IMR-90 (cell line): ENCODE measurements at places on chromosomes 7 and 10. TPM values are rescaled to one million over a fixed set of nuclear protein-coding genes. Genes with fewer than 3 reads are reported as not detected.

Gene ASB10
- total RNA-seq = not detected in 2 replicates

Gene SEMA3E
- total RNA-seq = 0.72 and 1.1 TPM in 2 replicates

Gene GHRHR
- total RNA-seq = not detected in 2 replicates

Gene SEC24C
- 66.4 and 74.2 TPM in 2 replicates for total RNA-seq

Gene PNLIPRP3
- not detected in 2 replicates for total RNA-seq

Gene HOXA10
- total RNA-seq = 0.18 and 0.28 TPM in 2 replicates

Gene ASB13
- 6.3 and 6.4 TPM in 2 replicates for total RNA-seq

- DNase-seq = no peak
These were observed 78.4 kb upstream of the CACNA2D1 start for GRCh38 chr7:82521906-82522445.

- DNase-seq = peak; percentile 98
These were observed 28.0 kb upstream of the KMT2C start for GRCh38 chr7:152463709-152464311.

GRCh38 chr10:119723624-119724023 is 2.2 kb upstream of the INPP5F start:
- DNase-seq = no peak

GRCh38 chr10:21797984-21798765 is 205.4 kb downstream of the DNAJC1 start:
- no peak for DNase-seq

- DNase-seq = no peak
These were observed 195.6 kb downstream of the SKAP2 start for GRCh38 chr7:26668821-26669220.

GRCh38 chr7:77995717-77996116 is 197.1 kb downstream of the PHTF2 start:
- peak; percentile 24 for DNase-seq

DNA sequence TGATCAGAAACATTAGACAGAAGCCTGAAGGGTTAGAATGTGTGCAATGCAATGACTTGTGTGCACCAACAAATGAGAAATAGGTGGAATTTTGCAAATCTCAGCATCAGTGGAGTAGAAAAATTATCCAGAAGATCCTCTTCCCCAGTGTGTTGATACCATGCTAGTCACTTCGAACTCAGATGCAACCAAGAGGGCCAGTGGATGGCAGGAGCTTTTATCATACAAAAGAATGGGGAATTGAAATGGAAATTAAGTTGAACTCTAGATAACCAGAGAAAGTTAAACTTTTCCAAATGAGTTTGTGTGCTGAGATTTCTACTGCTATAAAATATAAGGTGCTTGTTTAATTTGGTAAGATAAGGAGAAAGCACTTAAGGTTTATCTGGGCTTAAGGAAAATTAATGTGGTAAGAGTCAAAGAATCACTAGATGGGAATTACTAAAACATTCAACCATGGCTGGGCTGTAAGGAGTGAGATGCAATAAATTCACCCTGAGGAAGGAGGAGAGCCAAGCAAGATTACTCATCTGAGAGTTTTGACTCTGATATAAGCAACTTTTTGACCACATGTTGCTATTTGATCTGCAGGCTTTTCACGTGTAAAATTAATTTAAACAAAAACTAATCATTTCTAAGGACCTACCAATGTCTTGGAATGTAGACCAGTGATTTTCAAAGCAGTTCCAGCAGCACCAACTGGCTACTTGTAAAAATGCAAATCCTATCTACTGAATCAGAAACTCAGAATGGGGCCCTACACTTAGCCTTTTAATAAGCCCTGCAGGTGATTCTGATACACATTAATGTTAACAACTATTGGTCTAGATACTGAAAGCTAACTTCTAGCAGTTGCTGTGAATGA is 113.2 kb downstream of the CDC14C start:
- no peak for DNase-seq

DNA sequence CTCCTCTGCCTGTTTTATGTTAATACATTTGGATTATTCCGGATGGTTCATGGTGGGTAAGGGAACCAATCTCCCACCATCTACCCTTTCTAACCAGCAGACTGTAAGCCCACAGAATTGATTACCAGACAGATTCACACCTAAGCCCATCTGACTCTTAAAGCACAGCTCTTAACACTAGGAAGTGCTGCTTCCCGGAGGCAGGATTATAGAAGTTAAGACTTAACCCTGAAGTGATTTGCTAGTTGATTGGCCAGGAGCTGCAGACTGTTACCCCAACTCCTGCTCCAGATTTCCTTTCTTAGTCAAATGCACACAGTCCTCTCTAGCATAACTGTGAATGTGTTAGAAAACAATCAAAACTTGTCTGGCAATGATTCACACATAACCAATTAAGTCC is 221.7 kb downstream of the CDK14 start:
- DNase-seq = no peak

DNA sequence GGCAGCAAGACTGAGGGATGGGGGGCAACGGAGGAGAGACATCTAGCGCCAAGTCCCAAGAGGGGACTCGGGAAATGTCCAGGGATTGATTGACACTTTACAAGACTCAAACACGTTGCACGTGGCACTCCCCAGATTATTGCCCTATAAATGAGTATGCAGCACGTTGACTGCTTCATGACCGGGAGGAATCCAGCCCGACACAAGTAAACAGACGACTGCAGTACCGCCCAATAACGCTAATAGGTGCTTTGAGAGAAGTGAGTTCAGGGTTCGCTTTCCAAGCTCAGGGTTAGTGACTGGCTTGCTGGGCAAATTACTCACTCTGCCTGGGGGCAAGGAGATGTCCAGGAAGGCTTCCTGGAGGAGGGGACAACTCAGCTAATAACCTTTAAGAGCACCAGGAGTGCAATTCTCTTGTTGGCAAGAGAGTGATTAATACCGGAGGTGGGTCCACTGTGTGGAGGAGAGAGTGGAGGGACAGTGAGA is 73.3 kb upstream of the MYL10 start:
- no peak for DNase-seq

GRCh38 chr10:556971-557637 is 132.4 kb downstream of the DIP2C start:
- DNase-seq = no peak

- no peak for DNase-seq
These were observed 151.3 kb upstream of the FAM20C start for GRCh38 chr7:40799-41750.

DNA sequence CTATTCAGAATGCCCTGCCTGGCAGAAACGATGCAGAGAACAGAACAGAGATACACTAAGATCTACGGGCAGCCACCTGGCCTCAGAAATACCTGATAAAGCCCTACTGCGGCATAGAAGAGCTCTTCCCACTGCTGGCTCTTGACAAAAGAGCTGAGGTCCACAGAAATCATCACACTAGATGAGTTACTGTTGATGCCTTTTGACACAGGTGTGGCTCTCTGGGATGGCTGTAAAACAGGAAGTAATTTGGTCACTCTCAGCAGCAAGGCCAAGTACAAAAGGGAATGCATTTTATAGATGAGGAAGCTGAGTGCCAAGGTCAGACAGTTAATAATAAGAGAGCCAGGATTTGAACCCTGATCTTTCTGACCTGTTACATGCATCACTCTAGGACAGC is 35.0 kb upstream of the ACSL5 start:
- no peak for DNase-seq

- no peak for DNase-seq
These were observed 261.2 kb downstream of the GLI3 start for GRCh38 chr7:41975849-41976248.

GRCh38 chr7:147300293-147300692 is 1183.7 kb downstream of the CNTNAP2 start:
- no peak for DNase-seq

DNA sequence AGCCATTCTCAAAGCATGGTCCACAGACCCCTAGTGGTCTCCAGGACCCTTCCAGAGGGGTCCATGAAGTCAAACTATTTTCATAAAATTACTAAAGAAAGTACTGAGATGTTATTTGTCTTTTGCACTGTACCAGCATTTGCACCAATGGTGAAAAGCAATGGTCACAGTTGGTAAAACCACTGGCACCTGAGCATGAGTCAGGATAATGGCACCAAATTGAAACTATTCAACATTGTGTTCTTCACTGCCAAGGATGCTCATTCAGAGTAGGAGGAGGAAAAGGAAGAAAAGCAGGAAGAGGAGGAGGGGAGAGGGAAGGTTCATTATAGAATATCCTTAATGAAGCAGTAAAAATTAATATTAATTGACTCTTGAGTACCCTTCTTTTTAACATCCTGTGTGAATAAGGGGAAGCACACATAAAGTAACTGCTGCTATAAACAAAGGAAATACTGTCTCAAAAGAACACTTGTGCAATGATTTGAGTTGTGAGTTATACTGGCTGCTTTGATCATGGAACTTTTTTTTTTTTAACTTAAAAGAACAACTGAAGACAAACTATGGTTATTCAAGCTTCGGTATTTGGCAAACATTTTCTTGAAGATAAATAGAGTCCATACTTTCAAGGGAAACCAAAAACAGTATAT is 60.2 kb downstream of the MPP7 start:
- no peak for DNase-seq

DNA sequence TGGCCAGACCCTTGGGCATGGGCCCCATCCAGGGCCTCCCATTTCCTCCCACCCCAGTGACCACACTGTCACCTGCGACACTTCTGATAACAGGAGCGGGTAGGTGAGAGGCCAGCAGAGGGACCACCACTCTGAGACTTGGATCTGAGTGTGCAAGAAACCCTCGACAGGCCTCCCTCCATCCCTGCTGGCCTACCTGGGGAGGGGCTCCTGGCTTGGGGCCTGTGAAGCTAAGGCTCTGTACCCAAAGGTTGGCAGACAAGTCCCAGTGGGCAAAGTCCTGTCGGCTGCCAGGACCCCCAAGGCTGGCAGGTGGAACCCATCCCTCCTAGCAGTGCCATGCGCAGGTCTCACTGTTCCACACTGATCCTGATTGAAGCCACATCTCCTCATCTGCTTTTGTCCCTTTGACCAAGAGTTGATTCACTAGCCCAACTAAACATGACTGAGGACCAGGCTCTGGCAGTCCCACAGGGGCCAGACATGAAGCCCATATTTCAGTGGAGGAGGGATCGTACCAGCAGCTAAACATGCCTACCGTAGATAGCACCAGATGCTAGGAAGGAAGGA is 1.2 kb upstream of the PGAM2 start:
- DNase-seq = no peak
